Substantia nigra (tissue), 51 donors: ENCODE measurements at places on chromosomes 5 and 9.

DNA sequence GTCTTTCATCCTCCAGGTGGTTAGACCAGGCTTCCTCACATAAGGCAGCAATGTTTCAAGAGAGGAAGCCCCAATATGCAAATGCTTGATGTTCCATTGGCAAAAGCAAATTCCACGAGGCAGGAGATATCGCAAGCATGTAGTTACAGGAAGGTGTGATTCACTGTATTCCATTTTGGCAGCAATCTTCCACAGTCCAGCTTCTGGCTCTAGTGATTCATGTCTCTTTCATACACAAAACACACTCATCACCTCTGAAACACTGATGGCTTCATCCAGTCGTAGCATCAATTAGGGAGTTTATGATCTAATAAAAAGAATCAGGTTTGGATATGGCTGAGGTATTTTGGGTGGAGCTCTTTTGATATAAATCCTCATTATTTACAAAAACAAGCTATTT, 552.2 kb upstream of the RIOK2 start:
- no peak for DNase-seq

GRCh38 chr5:53326424-53327153, 153.8 kb upstream of the FST start:
- no peak for DNase-seq

GRCh38 chr5:137402436-137403187, 96.5 kb downstream of the SPOCK1 start:
- DNase-seq = no peak

DNA sequence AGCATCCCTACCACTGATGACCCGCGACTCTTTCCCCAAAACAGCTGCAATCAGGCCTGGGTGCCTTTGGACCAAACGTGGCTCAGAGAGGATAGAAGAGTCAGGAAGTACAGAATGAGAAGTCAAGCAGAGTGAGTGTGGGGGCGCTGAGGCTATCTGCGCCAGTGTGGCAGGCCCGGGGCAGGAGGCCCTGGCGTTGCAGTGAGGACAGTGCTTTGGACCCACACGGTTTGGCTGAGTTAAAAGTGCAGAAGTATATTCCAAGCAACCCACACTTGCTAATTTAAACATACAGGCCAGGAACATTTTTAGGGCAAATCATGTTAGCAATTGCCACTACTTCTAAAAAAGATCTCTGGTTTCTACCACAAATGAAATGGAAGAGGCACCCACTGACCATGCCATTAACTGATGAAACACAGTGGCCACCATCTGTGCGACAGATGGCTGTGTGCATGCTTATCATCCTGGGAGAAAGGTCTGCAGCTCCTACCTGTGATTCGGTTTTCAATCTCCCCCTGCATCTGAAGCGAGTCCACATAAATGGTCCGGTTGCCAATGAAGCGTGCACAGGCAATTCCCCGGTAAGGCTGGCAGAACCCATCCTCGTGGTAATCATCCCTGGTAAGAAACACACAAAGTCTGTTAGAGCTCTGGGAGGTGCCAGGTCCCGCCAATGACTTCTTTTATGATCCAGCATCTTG, 213.0 kb downstream of the ROR2 start:
- no peak for DNase-seq

DNA sequence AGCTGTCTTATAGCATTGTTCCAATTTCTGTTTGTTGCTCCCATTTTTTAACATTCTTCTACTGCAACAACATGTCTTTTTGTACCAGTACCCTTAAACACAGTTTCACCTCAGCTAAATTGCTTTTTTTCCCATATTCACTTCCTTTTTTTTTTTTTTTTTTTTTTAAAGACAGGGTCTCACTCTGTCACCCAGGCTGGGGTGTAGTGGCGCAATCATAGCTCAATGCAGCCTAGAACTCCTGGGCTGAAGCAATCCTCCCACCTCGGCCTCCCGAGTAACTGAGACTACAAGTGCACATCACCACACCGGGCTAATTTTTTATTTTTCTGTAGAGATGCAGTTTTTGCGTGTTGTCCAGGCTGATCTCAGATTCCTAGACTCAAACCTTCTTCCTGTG, 161.3 kb downstream of the NIPBL start:
- DNase-seq = no peak

- DNase-seq = no peak
Observed at GRCh38 chr9:71984831-71985281, 73.4 kb downstream of the C9orf85 start.

- no peak for DNase-seq
Observed at GRCh38 chr9:123769719-123770118, 160.2 kb downstream of the DENND1A start.

DNA sequence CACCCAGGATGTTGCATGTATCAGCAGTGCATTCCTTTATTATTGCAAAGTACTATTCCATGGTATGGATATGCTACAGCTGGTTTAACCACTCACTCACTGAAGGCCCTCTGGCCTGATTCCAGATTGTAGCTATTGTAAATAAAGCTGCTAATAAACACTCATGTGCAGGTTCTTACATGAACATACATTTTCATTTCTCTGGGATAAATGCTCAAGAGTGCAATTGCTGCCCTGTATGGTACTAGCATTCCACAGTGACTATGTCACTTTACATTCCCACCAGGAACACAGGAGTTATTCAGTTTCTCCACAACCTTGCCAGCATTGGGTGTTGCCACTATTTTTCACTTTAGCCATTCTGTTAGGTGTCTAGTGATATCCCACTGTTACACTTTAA, 267.6 kb downstream of the SPOCK1 start:
- no peak for DNase-seq

DNA sequence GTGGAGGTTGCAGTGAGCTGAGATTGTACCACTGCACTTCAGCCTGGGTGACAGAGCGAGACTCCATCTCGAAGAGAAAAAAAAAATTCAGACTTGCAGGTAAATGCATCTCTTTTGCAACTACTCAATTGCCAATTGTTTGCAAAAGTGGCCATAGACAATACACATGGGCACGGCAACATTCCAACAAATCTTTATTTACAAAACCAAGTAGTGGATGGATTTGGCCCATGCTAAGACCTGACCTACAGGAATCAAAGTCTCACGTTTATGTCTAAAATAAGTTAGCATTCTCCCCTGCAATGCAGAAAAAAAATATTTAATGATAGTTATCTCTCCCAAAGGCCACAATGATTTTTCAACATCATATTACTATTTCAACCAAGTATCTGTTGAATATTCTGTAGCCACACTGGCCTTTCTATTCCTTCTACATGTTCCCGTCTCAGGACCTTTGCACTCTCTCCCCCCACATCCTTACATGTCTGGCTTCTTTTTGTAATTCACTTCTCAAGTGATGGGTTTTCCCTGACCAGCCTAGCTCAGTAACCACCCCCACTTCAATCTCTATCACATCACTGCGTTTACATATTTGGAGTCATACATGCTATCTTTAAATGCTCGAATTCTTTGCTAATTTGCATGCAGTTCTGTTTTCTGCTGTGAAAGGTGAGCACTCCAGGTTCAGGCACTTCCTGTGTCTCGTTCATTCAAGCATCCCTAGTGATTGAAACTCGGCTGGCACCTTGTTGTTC, 54.2 kb downstream of the FNBP1 start:
- DNase-seq = no peak

DNA sequence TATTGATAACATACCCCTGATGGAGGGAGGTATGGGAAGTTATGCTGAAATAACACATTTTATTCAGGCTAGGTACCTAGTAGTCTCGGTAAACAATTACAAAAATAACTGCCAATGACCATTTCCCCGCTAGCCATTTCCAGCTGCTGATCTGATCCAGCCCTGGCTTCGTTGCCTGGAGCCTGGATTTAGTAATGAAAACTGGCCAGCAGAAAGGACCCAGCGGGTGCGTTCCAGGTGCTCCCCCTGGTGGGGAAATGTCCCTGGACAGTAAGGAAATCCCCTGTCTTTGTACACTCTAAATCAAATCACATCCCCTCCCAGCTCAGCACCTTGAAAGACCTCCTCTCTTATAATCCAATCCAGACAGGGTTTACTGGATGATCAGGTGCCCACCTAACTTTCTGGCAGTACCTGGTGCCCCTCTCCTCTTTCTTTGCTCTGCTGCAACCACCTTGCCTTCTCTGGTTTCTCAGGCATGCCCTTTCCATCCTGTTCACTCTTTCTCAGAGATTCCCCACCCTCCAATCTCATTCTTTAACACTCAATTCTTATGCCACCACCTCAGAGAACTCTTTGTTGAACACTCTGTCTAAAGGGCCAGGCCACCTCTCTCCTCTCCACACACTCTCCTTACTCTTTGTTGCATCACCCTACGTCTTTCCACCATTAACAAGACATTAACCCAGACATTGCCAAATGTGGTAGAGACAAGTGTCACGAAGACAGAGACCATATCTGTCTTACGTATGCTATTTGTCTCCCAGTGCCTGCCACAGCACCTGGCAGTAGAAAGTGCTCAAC, 50.1 kb upstream of the SMAD5 start:
- DNase-seq = peak; percentile 28

GRCh38 chr9:69456201-69456600, 131.2 kb downstream of the ENTREP1 start:
- no peak for DNase-seq

- peak; percentile 73 for DNase-seq
Observed at GRCh38 chr9:89603767-89604665, 796 bp upstream of the GADD45G start.

DNA sequence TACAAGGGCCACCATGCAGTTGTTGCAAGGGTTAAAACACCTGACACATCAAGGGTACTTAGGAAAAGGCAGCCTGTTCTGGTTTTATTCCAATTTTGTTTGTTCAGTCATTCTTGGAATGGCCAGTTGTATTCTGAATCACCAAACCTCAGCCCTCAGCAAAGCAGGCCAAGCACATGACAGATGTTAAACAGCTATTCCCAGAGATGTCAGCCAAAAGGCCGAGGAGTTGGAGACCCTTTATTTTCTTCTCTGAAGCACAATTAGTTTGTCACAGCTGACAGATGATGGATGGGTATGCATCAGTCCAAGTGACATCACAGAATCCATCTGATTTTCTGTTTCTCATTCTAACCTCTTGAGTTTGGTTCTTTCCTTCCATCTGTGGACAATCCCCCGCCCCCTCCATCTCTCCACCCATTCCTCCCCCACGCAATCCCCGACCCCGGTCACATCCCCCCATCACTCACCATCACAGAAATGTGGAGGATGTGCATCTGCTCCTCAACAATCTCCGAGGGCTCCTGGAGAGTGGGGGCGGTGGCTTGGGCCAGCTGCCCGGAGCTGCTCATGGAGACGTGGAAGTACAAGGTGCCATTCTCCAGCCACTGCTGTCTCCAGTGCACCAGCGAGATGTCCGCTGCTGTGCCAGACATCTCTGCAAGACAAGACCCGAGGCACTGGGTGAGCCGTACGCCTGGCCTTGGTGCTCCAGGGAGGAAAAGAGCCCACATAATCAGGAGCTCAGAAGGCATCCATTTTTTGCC, 123.8 kb downstream of the ASTN2 start:
- no peak for DNase-seq

DNA sequence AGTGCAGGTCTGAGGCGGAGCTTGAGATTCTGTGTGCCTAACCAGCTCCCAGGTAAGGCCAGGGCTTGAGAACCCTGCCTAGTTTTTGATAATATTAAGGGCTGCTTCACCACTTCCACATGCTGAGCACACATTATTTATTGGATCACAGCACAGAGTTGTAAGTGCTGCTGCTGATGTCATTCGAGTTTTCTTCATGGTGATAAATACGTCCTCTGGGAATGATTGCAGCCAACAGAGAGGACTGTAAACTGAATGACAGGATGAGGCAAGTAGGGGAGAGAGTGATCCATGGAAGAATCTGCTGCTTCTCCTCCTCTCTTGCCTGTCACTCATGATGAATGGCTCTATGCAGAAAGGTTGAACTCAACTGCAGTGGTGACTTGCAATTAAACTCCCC, 77.9 kb upstream of the VPS13A start:
- no peak for DNase-seq

DNA sequence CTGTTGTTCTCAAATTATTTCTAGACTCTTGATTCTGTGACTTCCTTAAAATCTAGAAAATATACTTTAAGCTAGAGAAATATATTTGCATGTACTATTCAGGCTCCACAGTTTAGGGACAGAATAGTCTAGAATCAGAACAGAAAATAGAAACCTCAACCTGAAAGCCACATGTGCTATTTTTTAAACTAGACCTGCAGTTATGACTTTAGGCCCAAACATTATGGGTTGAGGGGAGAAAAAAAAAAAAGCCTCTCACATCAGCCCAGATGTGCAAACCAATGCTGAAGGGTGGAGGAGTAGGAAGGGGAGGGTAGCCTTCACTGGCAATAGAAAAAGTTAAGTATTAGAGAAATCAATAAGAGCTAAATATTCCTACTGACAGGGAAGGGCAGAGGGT, 35.7 kb downstream of the ELL2 start:
- DNase-seq = no peak
